ENCODE measurements at places on chromosomes 7 and 10. TPM values are rescaled to one million over a fixed set of nuclear protein-coding genes. Genes with fewer than 3 reads are reported as not detected.

Gene FAM107B
- polyA plus RNA-seq = 44.0 TPM

- DNase-seq = no peak
Observed at GRCh38 chr7:14195871-14196270, 206.4 kb upstream of the ETV1 start.

DNA sequence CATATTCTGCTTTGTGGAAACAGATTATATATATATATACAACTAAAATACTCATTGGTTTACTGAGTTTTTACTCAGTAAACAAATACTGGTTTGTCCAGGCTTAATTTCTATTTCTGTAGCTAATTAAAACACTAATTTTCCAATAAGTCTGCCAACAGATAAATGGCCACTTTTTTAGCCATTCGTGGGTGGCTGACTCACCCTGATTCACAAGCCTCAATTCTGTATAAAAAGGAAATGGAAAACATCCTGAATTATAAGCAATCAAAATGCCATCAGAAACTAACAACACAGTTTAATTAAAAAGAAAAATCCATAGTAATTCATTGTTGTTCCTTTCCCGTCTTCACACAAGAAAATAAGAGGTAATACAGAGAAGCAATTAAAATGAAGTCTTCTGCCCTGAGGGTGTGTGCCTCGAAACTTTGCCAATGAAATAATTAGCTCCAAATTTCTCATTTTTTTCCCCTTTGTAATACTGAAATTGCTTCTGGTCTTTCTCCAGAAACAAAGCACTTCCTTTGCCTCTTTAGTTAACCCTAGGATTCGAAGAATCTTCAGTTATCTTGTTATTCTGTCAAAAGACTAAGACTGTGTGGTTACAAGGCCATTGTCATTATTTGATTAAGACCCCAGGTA is 118.7 kb upstream of the PTN start:
- no peak for DNase-seq

DNA sequence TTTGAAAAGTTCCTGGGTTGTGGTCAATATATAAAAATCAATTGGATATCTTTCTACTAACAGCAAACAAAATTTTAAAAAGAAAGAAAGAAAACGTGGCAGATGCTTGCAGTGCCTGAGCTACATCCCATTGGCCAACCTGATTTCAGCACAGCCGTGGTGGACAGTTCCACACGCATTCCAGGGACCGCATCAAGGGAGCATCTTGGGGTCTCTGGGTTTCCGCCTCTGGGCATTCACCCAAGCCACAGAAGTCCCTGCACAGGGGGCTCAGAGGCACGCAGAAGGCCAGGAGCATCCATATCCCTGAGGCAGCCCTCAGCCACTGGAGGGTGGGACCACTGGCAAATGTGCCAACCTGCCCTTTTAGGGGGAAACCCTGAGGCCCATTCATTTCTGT is 254.5 kb upstream of the RNF32 start:
- DNase-seq = no peak

GRCh38 chr10:3573498-3573897 is 211.5 kb downstream of the KLF6 start:
- DNase-seq = no peak

DNA sequence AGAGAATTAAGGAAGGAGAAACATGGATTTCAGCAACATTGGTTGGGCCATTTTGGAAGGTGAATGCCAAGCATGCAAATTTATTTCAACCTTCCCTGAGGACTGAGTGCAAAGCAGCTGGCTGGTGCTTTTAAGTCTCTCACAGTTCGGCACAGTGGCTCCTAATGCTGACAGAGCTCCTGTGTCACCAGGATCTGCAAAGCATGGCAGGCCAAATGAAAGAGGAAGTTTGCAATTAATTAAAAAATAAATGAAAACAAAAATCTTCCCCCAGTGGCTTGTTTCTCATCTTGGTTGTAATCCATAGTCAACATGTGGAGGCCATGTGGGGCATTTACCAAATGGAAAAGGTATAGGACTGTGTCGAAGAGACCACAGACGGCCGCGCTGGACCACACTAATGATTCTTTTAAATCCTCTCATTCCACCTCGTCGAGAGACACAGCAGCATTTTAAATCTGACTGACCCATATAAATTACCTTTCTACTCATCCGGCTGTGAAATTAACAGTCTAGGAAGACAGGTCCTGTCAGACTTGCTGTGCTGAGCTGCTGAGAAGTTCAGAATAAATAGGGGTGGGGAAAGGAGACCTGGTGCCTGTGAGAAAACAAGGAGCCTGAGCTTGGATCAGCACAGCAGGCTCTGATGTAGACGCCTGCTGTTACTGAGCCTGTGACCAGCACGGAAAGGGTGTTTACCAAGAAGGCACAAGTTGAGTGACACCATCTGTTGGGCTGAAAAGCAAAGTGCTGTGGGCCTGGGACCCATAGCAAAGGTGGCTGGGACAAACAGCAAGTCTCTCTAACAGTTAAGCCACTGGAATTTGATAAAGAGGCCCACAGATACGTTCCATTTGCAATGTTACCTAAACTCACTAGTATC is 136.0 kb upstream of the COL1A2 start:
- DNase-seq = no peak

Gene FKBP6
- polyA plus RNA-seq = 0.04 TPM

- no peak for DNase-seq
Observed at GRCh38 chr10:78703593-78703992, 365.2 kb upstream of the ZMIZ1 start.

DNA sequence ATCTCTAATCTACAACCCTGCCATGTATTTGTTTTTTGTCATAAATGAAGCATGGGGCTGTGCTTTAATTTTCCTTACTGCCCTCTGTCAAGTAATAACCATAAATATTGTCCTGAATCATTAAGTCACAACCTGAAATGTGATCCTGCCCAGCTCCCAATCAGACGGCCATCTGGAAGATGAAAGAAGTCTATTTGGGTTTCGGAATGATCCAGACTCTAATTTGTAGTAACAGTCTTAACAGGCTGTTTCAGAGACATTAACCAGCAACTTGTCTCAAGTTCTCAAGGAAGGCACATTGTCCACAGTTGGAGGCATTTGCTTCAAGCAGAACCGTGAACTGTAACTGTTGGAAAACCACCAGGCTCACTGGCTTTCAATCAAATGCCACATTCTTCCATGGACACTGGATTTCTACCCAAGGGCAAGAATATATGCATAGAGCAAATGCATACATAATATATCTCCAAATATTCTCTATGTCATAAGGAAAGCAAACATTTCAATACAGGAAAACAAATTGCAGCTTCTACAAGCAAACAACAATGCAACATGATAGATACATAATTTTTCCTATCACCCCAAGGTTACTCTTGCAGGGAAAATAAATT is 405.2 kb upstream of the NPVF start:
- no peak for DNase-seq

- no peak for DNase-seq
Observed at GRCh38 chr7:23713285-23714149, 3.5 kb downstream of the STK31 start.

DNA sequence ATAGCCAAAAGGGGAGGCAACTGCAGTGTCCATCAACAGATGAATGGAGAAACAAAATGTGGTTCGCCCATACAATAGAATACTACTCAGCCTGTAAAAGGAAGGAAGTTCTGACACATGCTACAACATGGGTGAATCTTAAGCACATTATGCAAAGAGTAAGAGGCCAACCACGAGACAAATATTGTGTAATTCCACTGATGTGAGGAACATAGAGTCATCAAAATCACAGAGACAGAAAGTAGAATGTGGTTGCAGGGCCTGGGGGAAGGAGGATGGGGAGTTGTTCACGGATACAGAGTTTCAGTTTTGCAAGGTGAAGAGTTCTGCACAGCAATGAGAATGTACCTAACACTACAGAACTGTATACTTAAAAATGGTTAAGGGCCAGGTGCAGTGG is 13.7 kb upstream of the C10orf71 start:
- no peak for DNase-seq

Gene TLL2
- polyA plus RNA-seq = 0.99 TPM

Gene ZCWPW1
- 4.8 TPM for polyA plus RNA-seq

DNA sequence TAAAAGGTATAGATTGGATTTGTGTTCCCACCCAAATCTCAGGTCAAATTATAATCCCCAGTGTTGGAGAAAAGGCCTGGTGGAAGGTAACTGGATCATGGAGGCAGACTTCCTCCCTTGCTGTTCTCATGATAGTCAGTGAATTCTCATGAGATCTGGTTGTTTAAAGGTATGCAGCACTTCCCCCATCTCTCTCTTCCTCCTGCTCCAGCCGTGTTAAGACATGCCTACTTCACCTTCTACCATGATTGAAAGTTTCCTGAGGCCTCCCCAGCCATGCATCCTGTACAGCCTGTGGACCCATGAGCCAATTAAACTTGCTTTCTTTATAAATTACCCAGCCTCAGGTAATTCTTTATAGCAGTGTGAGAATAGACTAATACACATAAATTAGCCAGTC is 39.1 kb downstream of the HTR7 start:
- DNase-seq = no peak

DNA sequence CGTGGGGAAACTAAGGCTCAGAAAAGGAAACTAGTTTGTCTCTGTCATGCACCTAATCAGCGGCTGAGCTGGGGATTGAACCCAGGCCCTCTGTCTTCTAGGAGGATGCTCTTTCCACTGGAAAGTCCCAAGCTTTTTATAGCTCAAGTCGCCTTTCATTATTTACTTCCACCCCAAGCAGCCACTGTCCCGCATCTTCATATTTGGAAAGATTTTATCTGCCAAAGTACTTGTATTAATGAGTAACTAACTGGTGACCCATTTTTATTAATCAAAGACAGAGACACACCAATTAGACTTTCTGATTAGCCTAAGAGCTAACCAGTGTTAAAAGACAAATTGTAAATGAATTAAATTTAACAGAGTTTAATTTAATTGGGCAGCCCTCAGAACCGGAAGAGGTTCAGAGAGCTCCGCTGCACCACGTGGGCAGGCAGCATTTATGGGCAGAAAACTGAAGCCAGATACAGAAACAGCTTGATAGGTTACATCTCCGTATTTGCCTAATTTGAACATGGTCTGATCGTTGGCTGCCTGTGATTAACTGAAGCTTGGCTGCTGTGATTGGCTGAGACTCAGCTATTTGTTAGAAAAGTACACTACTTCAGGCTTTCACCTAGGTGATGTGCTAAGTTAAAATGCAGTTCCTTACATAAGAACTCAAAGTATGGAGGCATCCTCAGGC is 78.5 kb upstream of the PDCD4 start:
- no peak for DNase-seq

DNA sequence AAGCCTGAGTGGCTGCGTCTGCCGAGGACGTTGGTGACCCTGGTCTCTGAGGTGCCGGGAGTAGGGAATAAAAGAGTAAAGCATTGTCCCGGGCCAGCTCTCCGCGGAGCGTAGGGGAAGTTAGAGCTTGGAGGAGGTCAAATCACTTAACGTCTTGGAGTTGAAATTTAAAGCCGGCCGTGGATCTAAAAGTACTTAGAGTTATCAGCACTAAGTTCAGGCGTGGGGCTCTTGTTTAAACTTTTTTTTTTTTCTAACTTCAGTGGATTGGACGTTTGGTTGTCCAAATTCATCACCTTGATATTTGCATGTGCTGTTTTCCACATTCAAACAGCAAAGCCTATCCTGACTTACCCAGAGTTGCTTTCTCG is 700 bp downstream of the NIPSNAP2 start:
- DNase-seq = no peak

DNA sequence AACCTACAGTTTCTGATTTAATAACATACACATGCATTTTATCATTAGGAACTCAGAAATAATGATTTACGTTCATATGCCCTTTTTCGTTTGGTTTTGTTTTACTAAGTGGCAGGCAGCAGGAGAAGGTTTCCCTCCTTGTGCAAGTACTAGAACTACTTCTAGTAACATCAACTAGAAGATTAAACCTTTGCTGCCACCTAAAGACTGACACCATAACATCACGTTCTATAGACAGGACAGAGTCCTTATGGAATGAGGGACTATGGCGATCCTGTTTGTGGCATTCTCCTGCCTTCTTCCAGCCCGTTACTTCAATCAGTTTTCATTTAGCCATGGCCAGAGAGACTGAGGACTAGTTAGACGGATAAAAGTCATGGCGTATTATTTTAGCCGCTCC is 53.2 kb downstream of the GAD2 start:
- peak; percentile 19 for DNase-seq

DNA sequence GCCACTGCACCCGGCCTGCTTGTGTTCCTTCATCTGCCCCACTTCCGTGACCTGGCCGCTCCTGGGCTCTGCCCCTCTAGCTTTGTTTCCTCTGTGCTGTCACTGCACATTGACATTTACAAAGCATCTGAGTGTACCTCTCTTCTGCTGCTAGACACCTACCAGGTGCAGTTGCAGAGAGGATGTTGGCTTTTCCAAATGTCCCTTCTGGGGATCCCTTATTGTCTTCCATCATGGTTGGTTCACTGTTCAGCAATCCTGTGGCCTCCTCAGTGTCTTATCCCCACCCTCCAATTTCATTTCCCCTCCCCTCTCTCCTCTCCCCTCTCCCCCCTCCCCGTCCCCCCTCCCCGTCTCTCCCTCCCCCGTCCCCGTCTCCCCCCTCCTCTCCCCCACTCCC is 13.8 kb downstream of the VWA2 start:
- no peak for DNase-seq

DNA sequence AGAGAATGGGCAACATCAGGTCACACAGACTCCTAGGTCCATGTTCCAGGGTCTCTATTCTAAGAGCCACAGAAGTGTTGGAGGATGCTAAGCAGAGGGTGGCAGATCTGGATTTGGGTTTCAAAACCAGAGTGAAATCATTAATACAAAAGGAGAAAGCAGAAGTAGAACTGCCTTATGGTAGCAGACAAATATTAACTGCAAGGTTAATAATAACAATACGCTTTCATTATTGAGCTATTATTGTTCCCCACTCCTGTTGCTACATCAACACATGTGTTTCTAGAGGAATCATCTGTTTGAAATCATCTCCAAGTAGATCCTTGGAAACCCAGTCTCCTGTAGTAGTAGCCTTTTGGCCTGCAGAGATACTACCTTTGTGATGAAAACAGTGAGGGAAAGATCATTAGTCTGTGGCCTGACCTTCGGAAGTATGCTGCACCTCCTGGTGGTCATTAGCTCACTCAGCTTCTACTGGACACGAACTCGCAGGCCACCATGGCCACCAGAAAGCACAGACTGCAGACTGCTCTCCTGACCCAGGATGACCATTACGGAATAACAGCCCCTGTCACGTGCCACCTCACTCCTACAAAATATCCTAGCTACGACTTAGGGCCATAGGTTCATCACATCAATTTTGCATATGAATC is 84.6 kb downstream of the XPNPEP1 start:
- no peak for DNase-seq

DNA sequence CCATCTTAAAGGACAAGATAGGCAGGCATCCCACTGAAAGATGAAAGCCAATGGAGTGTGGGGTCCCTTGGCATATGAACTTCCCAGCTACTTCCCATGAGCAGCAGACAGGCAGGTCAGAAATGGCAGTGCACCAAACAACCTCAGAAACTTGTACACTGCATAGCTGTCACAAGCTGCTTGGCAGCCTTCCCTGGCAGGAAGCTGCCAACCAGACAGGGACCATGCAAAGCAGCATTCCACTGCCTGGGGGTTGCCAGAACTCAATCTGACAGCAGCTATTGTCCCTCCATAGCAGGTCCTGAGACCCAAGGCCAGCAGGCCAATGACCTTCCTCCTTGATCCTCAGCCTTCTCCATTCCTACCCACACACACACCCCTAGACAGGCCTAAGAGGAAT is 139.5 kb downstream of the PLCE1 start:
- DNase-seq = no peak

Gene INPP5A
- polyA plus RNA-seq = 25.3 TPM

Gene CNNM1
- 0.79 TPM for polyA plus RNA-seq
